ENCODE measurements at places on chromosomes 5 and 9. TPM values are rescaled to one million over a fixed set of nuclear protein-coding genes. Genes with fewer than 3 reads are reported as not detected.

FOXD4L6 gene
- total RNA-seq, result not detected

ORM2 gene
- total RNA-seq, result not detected

TXNDC8 gene
- total RNA-seq, result not detected

SHC3 gene
- 1.1 TPM for total RNA-seq

SMIM33 gene
- not detected for total RNA-seq

DBH gene
- total RNA-seq, result not detected

FAM221B gene
- total RNA-seq, result not detected

PRRC1 gene
- 27.6 TPM for total RNA-seq

WDR38 gene
- not detected for total RNA-seq

GRCh38 chr9:121725008-121725775, 73.8 kb downstream of the DAB2IP start:
- DNase-seq, result peak; percentile 98

- no peak for DNase-seq
These were observed 138.0 kb downstream of the PIK3R1 start for GRCh38 chr5:68353605-68354004.

- no peak for DNase-seq
These were observed 128.9 kb downstream of the PDE8B start for GRCh38 chr5:77339337-77339890.

DNA sequence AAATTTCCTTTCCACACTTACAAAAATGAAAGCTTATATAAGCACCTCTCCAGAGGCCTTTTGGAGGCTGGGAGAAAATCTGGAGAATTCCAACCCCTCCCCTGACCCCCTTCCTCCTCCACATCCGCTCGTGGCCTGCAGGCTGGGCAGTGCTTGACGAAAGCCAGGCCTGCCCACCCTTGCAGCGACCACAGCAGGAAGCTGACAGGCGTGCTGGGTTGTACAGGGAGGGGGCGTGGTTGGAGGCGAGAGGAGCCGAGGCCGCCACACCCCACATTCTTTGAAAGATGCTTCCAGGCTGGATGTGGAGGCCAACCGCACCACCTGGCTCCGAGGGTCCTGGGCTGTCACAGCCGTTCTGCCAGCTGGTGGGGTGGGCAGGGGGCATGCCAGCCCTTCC, 47.8 kb upstream of the IER5L start:
- DNase-seq, result peak; percentile 86

GRCh38 chr5:34998058-34998789, 49.5 kb downstream of the AGXT2 start:
- DNase-seq, result no peak

DNA sequence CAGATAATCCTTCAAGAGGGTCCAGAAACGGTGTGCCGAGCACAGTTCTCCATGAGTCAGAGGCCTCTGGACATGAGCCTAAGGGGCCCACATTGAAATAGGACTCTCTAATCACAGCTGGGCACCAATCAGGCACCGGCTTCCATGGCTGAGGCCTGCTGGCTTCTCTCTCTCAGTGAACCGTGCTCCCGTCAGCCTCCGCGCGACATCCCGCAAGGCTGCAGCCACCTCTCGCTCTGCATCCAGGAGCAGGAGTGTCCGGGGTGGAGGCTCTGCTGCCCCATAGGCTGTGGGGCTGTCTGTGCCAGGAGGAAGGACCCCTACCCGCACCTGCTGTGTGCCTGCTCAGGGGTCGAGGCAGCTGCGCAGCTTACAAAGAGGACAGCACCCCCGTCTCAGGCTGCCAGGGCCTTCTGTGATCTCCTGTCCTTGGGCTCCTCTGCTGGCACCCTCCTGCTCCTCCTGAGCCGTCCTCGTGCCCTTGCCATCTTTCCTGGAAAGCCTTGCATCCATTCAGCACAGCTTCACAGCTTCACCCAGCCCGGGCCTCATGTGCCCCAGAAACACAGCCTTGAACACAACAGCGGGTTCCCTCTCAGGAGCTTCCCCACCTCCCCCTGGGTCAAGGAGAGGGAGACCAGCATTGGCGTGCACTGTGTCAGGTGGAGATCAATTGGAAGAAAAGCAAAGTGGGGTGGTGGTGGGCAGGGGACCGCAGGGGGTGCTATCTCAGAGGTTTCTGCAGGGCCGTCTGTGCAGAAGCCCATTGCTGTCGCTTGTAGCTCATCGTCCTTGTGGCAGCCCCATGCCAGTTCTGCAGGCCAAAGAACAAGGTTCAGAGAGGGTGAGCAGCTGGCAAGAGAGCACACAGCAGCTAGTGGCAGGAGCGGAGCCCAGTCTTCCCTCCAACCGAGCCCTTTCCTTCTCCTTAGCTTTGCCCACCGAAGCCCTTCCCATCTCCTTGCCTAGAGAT, 22.8 kb upstream of the FCN1 start:
- DNase-seq, result peak; percentile 43

GRCh38 chr5:176891331-176891958, 7.7 kb downstream of the HK3 start:
- no peak for DNase-seq

DNA sequence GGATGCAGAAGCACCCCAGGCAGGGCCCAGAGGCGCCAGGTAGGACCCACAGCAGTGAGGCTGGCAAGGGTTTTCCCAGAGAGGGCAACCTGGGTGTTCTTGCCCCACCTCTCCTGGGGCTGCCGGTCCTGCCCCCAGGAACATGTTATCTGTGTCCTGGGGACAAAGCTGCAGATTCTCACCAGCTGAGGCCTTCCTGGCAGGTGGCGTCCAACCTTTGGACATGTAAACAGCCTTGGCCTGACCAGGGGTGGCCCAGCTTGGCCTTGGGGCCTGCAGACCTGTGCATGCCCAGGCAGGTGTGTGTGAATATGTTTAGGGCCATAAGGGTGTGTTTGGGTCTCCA, 101.8 kb upstream of the LARP1 start:
- DNase-seq, result no peak

DNA sequence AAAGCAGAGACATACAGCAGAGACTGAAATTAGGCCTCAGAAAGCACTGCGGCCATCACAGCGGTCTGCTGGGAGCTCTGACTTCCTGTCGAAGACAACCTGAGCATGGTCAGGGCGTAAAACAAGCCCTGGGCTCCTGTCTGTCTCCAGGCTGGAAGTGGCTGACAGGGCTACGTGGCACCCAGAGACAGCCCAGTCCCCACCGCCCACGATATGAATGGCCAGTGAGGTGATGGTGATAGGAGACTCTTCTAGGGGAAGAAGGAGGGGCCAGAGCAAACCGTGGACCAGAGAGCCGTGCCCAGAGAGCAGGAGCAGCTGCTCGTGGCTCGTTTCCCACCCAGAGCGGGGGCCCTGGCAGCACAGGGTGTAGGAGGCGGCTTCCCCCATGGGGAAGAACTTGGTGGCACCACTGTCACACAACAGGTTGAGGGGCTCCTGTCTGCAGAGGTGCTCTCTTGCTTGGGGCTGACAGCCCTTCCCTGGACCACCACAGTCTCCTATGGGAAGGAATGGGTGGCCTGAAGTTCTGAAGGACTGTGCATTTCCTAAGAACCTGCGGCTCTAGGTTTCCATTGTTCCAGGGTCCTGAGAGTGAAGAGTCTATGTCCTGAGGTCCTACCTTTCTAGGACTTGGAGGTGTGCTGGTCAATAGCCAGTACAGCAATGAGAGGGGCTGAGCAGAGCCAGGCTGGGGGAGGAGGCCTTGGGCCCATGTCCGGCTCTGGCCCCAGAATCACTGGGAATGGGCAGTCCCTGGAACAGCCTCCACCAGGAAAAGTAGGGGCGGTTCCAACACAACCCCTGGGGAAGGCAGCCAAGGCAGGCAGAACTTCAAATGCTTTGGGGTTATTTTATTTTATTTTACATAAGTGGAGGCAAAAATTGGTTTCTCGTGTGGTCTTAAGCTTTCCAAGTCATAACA, 56.4 kb downstream of the BARX1 start:
- DNase-seq, result no peak

GRCh38 chr9:114662081-114662989, 4.7 kb upstream of the TEX53 start:
- DNase-seq, result no peak

GRCh38 chr5:147177125-147177840, 57.5 kb upstream of the STK32A start:
- no peak for DNase-seq

GRCh38 chr5:36519881-36520280, 86.5 kb upstream of the SLC1A3 start:
- DNase-seq, result no peak

GRCh38 chr9:81529556-81530193, 159.7 kb downstream of the TLE1 start:
- peak; percentile 65 for DNase-seq

DNA sequence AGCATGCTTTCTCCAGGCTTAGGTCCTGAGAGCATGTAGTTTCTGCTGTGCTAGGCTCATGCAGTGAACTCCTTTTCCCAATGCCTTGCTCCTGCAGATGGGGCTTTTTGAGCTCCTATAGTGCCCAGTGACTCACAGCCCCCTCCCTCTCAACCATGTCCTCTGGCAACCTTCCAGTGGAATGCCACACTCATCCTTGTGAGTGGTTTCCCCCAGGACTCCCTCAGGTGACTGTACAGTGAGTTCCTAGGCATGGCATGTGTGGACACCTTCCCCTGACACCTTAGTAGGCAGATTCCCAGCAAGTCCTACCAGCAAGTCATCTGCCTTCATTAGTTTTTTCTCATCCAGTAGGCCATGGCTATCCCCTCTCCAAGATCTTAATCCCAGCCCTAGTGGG, 72.4 kb upstream of the CXCL14 start:
- DNase-seq, result no peak

GRCh38 chr5:96509721-96510350, 76.8 kb upstream of the PCSK1 start:
- DNase-seq, result no peak

DNA sequence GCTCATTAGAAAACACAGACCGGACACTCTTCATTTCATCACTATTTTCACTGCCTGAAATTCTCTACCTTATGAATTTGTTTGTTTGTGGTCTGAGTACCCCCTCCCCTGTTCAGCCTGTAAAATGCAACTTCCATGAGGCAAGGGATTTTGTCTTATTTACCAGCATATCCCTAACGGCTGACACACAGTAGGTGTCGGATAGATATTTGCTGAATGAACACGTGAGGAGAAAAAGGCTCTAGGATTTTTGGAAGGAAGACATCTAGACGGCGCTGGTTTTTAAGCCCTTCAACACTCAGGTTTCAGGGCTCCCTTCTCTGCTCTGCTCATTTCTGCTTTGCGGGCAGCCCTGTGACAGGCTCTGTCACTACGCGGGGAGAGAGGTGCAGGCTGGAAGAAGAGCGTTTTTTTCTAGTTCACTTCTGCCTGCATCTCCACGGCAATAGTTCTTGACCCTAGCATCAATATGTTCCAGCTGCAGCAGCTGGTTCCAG, 41.0 kb downstream of the KCNMB1 start:
- no peak for DNase-seq

GRCh38 chr9:35313916-35314315, 152.1 kb downstream of the UNC13B start:
- no peak for DNase-seq

DNA sequence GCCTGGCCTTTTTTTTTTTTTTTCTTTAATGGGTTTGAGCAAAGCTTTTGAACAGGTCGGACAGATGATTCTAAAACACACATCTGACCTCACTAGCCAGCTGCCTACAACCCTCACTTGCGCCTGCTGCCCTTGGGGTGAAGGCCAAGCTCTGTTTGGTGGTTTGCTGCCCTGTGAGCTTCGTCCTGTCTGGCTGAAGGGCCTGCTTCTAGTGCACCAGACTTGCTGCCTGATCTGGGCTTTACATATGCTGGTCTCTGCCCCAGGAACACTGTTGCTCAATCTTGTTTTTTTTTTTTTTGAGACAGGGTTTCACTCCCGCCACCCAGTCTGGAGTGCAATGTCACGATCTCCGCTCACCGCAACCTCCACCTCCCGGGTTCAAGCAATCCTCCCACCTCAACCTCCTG, 16.4 kb upstream of the DOLPP1 start:
- no peak for DNase-seq

GRCh38 chr5:119879446-119879845, 250.1 kb downstream of the FAM170A start:
- no peak for DNase-seq

GRCh38 chr5:135051872-135052271, 17.8 kb upstream of the PITX1 start:
- DNase-seq, result no peak

Data from right cardiac atrium (tissue), 5 donors.